ENCODE measurements at places on chromosomes 16 and 17.

DNA sequence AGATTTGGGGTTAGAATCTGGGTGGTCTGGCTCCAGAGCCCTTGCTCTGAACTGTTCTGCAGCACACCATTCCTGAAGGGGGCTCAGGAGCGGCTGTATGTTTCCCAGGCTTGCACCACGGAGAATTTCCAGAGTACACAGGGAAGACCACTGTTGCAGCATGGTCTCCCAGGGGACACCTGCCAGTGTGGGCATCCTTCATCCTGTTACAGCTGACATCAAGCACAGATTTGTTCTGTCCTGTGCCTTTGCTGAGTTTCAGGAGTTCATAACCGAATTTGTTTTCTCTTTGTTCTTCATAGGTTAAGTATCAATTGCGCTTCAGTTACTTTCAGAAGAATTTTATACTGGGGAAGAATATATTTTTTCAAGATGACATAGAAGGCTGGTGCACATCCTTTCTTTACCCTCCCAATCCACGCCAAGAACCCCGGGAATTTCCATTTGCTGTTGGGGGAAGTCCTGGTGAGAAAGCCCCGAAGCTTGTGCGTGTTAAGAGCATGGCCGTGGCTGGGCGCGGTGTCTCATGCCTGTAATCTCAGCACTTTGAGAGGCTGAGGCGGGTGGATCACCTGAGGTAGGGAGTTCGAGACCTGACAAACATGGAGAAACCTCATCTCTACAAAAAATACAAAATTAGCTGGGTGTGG, 26.3 kb upstream of the ABCA3 start:
- no peak for DNase-seq

GRCh38 chr17:35056013-35056412, 7.5 kb downstream of the RFFL start:
- DNase-seq, result no peak

- no peak for DNase-seq
These were observed 11.3 kb upstream of the DNASE1 start for GRCh38 chr16:3643095-3643730.

- no peak for DNase-seq
These were observed 141.3 kb upstream of the HSBP1 start for GRCh38 chr16:83666449-83666848.

DNA sequence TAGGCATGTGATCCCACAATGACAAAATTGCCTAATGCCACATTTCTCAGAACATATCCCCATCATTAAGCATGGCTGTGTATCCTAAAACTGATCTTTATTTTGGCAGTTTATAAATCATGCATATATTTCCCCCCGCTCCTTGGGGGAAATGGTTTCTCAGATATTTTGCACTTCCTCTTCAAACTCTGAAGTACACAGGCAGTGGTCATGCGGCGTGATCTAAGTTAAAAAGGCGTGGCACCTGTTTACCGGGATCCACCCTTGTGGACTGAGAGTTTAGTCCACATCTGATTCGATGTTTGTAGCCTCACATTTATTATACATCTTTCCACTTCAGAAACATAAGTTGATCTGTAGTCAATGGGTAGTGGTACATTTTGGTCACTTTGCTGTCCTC, 51.4 kb downstream of the USP10 start:
- no peak for DNase-seq

DNA sequence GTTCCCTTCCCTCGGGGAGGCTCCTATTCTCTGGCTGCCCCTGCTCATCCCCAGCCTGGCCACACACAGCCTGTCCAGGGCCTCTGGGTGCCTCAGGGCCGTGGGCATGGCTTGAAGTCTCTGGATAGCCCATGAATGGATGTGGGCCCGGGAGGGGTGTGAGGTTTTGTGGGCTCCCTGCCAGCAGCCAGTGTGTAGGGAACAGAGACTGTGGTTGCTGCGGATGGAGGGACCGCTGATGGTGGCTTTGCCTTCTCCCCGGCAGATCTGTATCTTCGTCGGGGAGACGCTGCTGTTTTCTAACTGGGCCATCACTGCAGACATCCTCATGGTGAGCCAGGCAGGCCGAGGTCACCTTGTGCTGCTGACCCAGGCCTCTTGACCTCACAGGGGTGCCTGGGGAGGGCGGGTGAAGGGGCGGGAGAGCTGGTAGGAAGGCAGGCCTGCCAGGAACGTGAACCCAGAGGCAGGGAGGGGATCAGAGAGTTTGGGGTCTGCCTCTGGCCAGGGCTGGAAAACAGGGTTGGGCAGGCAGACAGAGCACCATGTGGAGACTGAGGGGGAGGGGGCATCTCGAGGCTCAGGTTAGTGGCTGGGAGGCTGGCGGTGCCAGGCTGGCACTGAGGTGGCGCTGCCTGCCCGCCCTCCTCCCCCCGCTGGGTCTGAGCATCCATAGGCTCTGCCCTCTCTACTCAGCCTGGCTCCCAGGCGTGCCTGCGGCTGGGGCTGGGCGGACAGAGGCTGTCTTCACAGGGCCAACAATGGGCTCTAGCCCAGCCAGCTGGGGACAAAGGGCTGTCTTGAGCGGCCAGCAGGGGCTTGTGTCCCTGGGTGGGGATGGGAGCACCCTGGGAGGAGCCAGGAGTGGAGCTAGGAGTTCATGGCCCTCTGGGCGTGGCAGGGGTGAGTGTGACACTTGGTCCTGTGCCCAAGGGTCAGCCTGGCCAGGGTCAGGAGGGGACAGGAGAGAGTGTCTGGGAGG, 21.4 kb downstream of the MYBBP1A start:
- DNase-seq, result no peak

Measured in GDM1 (cell line).